ENCODE measurements at places on chromosomes 11 and 22.

GRCh38 chr11:93288767-93289166 is 41.8 kb upstream of the DEUP1 start:
- no peak for DNase-seq
- no peaks in the 10 kb centered on the region for H3K4me1 ChIP-seq
- H3K4me3 ChIP-seq: no peak overlapping the region
- H3K36me3 ChIP-seq: no peaks in the 10 kb centered on the region
- no peaks in the 10 kb centered on the region for H3K27me3 ChIP-seq

- no peaks in the 10 kb centered on the region for H3K4me1 ChIP-seq
- no peaks in the 10 kb centered on the region for H3K36me3 ChIP-seq
- H3K27me3 ChIP-seq: no peaks in the 10 kb centered on the region
- no peak overlapping the region for H3K27ac ChIP-seq
Measured at GRCh38 chr22:42410708-42411107, 21.5 kb downstream of the NFAM1 start.

DNA sequence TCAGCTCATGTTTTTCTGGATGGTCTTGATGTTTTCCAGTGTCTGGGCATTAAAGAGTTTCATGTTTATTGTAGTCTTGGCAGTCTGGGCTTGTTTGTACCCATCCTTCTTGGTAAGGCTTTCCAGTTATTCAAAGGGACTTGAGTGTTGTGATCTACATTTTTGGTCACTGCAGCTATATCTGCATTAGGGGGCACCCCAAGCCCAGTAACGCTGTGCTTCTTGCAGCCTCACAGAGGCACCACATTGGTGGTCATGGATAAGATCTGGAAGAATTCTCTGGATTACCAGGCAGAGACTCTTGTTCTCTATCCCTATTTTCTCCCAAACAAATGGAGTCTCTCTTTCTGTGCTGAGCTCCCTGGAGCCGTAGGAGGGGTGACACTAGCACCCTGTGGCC is 451.5 kb upstream of the FAT3 start:
- no peaks in the 10 kb centered on the region for H3K27me3 ChIP-seq
- no peaks in the 10 kb centered on the region for H3K4me1 ChIP-seq
- no peak overlapping the region for H3K4me3 ChIP-seq
- no peak for DNase-seq
- no peaks in the 10 kb centered on the region for H3K36me3 ChIP-seq

DNA sequence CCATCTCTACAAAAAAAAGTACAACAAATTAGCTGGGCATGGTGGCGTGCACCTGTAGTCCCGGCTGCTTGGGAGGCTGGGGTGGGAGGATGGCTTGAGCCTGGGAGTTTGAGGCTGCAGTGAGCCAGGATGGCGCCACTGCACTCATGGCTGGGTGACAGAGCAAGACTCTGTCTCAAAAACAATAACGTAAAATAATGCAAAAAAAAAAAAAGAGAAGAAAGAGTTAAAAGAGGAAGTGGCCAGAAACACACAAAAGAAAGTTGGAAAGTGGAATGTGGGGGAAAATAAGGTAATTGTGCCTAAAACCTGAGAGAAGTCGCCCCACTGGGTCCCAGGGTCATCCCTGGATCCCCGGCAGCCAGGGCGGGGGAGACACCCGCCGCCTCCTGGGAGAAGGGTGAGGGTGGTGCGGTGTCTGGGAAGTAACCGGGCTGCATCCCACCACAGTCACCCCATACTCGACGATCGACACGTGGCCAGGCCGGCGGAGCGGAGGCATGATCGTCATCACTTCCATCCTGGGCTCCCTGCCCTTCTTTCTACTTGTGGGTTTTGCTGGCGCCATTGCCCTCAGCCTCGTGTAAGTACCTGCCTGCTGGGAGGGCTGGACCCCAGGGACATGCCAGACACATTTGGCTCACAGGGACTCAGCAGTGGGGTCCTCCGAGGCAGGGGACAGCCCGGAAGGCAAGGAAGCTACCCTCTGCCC is 8.1 kb downstream of the UPK3A start:
- H3K4me3 ChIP-seq: no peak overlapping the region
- no peaks in the 10 kb centered on the region for H3K4me1 ChIP-seq
- no peaks in the 10 kb centered on the region for H3K36me3 ChIP-seq
- H3K27me3 ChIP-seq: no peaks in the 10 kb centered on the region
- DNase-seq: no peak

- DNase-seq: no peak
- H3K4me1 ChIP-seq: no peaks in the 10 kb centered on the region
- no peaks in the 10 kb centered on the region for H3K27me3 ChIP-seq
- H3K36me3 ChIP-seq: no peaks in the 10 kb centered on the region
- H3K27ac ChIP-seq: no peak overlapping the region
Measured at GRCh38 chr11:79720115-79720514, 279.3 kb upstream of the TENM4 start.

- no peak overlapping the region for H3K27ac ChIP-seq
- H3K4me3 ChIP-seq: no peak overlapping the region
- H3K27me3 ChIP-seq: no peaks in the 10 kb centered on the region
- H3K4me1 ChIP-seq: no peaks in the 10 kb centered on the region
- no peak for DNase-seq
- H3K36me3 ChIP-seq: no peaks in the 10 kb centered on the region
Measured at GRCh38 chr11:31702966-31703365, 108.2 kb downstream of the PAX6 start.

DNA sequence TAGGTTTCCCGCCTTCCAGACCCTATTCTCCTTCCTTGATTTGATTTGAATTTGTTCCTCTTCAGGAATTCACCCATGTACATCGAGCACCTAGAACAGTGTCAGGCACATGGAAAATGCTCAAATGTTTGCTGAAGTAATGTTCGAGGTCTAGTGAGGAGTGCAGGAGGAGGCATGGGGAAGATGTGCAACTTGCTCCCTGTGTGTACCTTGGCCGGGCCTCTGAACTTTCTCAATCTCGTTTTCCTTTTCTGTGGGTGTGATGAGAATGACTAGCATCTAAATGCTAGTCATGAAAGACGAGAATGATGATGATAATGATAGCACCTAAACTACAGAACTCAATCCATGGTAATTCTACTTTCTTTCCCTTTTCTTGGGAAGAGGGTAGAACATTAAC is 279.1 kb upstream of the PLET1 start:
- peaks cover 3% of the 10 kb centered on the region for H3K27me3 ChIP-seq
- DNase-seq: no peak
- H3K4me3 ChIP-seq: no peak overlapping the region

Data from DND-41 (cell line).